ENCODE measurements at places on chromosomes 5 and 9.

GRCh38 chr9:36092509-36093215, 43.9 kb upstream of the GLIPR2 start:
- DNase-seq, result no peak

GRCh38 chr9:68966496-68966944, 47.4 kb downstream of the PRKACG start:
- DNase-seq, result no peak

GRCh38 chr5:102902135-102902448, 147.0 kb downstream of the PAM start:
- no peak for DNase-seq

- DNase-seq, result no peak
Measured at GRCh38 chr9:21121079-21121478, 20.6 kb downstream of the IFNW1 start.

GRCh38 chr5:109281136-109281690, 128.6 kb downstream of the PJA2 start:
- DNase-seq, result no peak

GRCh38 chr9:14653511-14653910, 39.7 kb downstream of the ZDHHC21 start:
- DNase-seq, result no peak

- DNase-seq, result no peak
Measured at GRCh38 chr9:133045132-133045531, 14.3 kb downstream of the GTF3C5 start.

DNA sequence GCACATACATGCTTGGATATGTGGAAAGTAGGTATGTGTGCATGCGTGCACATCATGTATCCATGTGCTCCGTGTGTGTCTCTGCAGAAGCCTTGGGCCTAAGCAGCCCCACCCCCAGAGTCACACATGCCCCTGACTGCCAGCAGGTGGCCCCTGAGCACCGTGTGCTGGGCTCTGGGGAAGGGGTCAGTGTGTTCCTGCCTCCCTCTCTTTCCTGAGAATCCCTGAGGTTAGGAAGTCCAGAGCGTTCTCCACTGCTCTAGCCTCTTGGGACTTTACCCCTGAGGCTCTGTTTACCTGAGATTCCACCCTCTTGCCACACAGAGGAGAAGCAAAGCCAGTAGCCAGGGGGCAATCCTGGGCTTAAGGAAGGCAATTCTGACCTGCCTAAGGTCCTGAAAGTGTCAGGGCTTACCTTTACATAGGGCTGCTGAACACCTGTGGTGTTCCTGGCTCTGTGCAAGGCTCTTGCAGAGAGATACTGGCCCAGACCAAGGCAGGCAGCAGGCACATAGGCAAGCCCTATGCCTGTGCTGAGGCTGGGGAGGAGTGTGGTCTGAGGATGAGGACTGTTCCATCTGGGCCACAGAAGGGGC, 207.3 kb downstream of the TMEM38B start:
- DNase-seq, result peak; percentile 90

GRCh38 chr9:87556821-87557220, 59.2 kb downstream of the DAPK1 start:
- no peak for DNase-seq

GRCh38 chr9:133527444-133527920, 2.7 kb upstream of the MYMK start:
- no peak for DNase-seq

- DNase-seq, result no peak
Measured at GRCh38 chr5:54004697-54005096, 305.7 kb downstream of the ARL15 start.

DNA sequence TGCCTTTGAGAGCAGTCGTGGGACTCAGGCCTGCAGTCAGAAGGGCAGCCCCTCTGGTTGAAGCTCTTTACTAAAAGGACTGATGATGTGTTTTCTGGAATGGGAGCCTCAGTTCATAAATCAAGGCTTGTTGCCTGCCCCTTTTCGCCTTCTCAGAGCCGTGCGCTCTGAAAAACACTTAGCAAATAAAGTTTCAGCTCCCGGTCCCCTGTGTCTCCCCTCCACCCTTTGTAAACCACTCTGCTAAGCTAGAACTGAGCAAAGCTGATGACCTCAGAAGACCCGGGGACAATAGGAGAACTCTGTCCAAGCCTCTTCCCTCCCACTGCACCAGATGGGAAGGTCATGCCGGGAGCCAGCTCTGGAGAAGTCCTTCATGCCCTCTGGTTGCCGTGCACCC, 39.3 kb upstream of the ADRA1B start:
- no peak for DNase-seq

GRCh38 chr9:98856982-98857381, 49.5 kb downstream of the GALNT12 start:
- no peak for DNase-seq

- DNase-seq, result no peak
Measured at GRCh38 chr5:54049144-54049543, 261.2 kb downstream of the ARL15 start.

All from COLO829 (cell line).